ENCODE measurements at places on chromosomes 7 and 10.

GRCh38 chr10:118596426-118597124, 1.1 kb upstream of the PRLHR start:
- no peak for DNase-seq

DNA sequence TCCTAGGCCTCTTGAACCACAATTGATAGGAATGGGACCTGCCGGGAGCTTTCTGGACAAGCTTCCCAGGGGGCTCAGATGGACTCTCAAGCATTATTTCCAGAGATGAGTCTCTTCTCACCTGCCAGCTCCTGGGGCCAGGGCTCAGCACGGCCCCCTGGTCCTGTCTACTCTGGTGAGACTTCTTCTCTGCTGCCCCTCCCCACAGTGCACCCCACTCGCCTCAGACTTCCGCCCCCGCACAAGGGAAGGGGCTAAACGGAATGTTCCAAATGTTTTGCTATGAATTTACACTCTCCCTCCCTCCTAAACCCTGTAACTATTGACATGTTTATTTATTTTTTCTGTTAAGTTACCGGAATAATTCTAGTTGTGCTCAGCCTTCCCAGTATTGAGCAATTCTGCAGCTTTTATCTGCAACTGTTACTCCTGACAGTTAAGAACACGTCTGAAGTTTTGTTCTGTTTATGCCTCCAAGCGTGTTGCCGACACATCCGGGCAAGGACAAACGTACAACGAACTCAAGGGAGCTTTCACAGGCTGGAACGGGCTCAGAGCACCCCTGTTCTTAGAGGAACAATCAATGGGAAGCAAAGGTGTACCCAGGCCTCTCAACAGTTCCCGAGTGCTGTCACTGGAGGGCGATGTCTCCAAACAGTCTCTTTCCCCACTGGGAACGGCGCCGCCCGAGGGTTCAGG, 55.2 kb downstream of the FHIP2A start:
- DNase-seq = peak; percentile 65

DNA sequence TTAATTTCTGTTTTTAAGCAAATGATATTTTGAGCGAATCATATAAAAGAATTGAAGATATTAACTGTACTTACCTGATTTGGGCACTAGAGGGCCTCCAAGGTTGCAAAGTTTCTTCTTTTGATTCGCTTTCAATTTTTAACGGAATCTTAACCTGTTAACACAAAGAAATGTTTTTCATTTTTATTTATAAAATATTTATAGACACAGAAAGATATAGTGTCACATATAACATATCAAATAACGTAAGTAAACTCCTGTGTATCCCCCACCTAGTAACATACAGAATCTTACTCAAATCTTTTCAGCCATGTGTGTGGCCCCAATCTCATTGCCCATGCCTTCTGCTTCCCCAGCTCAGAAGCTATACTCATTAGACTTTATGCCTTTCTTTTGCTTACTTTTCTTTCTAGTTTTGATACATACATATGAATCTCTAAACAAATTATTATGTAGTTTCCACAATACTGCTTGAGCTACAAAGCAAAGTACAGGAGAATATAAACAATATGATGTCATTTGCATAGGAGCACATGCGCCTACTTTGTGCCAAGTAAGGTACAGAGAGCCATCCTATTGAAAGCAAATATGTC, 49.5 kb upstream of the ZPBP start:
- DNase-seq = no peak

- DNase-seq = no peak
Measured at GRCh38 chr10:54837479-54837878, 36.4 kb upstream of the PCDH15 start.

DNA sequence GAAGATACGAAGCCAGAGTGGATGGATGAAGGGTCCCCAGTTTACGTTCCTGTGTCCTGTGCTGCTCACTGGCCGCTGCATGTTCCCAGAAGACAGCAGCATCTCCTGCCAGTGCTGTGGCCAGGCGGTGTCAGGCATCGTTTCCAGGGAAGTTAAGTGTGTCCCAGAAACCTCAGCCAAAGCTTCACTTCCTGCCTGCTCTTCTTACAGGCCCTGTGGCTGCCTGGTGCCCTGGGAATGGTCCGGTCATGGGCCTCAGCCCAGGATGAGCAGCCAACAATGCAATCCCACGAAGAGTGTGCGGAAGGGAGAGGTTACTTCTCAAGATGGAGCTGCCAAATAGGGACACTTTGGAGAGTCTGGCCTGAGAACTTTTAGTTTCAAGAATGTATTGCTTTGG, 99.7 kb upstream of the TARP start:
- DNase-seq = no peak
